ENCODE measurements at places on chromosomes 3 and 15. TPM values are rescaled to one million over a fixed set of nuclear protein-coding genes. Genes with fewer than 3 reads are reported as not detected.

GABRB3 gene
- total RNA-seq = 0.17 TPM

ALG1L2 gene
- not detected for total RNA-seq

ACOX2 gene
- not detected for total RNA-seq

GATA2 gene
- not detected for total RNA-seq

SLC12A1 gene
- not detected for total RNA-seq

ACTC1 gene
- not detected for total RNA-seq

DNA sequence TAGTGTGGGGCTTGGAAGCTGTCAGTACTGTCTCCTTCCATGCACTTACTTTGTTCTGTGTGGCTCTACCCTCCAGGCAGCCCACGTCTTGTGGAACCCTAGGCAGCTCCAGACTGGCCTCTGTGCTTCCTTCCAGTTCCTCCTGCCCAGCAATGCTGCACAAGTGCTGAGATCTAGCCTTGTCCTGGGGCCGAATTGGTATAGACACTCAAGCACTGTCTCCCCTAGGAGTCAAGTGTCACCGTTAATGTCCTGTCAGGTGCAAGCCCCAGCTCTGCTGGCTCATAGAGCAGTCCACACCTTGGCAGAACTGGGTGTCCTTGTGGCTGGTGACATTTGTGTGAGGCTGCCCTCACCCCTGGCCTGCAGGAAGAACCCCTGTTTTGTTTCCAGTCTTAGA lies 130.1 kb downstream of the EEFSEC start:
- H3K36me3 ChIP-seq = peaks cover 6% of the 10 kb centered on the region
- no peaks in the 10 kb centered on the region for H3K27me3 ChIP-seq
- H3K4me3 ChIP-seq = no peak overlapping the region
- H3K4me1 ChIP-seq = no peaks in the 10 kb centered on the region
- DNase-seq = no peak
- H3K27ac ChIP-seq = no peak overlapping the region

GRCh38 chr15:73395671-73396070 lies 26.9 kb upstream of the HCN4 start:
- H3K36me3 ChIP-seq = no peaks in the 10 kb centered on the region
- no peak overlapping the region for H3K27ac ChIP-seq
- H3K4me1 ChIP-seq = no peaks in the 10 kb centered on the region
- no peak for DNase-seq

- peaks cover 29% of the 10 kb centered on the region for H3K4me1 ChIP-seq
- peak; percentile 40 for DNase-seq
- H3K27me3 ChIP-seq = peaks cover 11% of the 10 kb centered on the region
- H3K4me3 ChIP-seq = no peak overlapping the region
- H3K36me3 ChIP-seq = no peaks in the 10 kb centered on the region
Observed at GRCh38 chr3:101988596-101988995, 139.3 kb downstream of the NFKBIZ start.

GRCh38 chr15:55774113-55774970 lies 31.4 kb upstream of the PRTG start:
- no peaks in the 10 kb centered on the region for H3K36me3 ChIP-seq
- DNase-seq = peak; percentile 54
- no peak overlapping the region for H3K4me3 ChIP-seq
- no peak overlapping the region for H3K27ac ChIP-seq
- H3K27me3 ChIP-seq = peaks cover 10% of the 10 kb centered on the region
- no peaks in the 10 kb centered on the region for H3K4me1 ChIP-seq

DNA sequence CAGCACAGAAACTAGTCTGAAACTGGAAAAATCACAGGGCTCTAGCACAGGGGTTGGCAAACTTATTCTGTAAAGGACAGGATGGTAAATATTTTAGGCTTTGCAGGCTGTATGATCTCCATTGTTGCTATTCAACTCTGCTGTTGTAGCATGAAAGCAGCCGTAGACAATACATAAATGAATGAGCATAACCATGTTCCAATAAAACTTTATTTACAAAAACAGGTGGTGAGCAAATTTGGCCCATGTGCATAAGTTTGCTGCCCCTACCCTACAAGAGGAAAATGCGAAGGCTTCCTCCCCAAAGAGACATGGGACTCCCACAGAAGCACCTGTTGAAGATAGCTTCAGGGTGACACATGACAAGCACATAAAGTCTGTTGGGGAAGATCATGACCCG lies 59.2 kb downstream of the SYNM start:
- no peak overlapping the region for H3K27ac ChIP-seq
- H3K4me3 ChIP-seq = no peak overlapping the region
- peaks cover 16% of the 10 kb centered on the region for H3K4me1 ChIP-seq
- H3K27me3 ChIP-seq = no peaks in the 10 kb centered on the region

DNA sequence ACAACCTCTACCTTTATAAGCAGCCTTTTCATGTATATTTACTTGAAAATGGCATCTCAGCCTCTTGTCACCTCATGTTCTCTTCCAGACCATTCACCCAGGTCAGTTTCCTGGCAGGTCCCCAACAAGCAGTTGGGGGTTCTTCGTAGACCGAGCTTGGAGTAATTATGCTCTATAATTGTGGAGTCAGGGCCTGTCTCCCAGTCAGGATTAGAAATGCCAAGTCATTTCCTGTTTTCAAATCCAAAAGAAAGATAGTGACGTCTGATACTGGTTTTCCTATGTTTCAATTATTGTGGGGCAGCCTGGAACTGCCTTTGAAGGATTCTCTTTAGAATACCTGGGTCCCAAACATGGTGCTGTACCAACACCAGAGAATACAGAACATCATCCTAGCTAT lies 430.6 kb downstream of the MECOM start:
- no peak overlapping the region for H3K27ac ChIP-seq
- H3K27me3 ChIP-seq = peaks cover 3% of the 10 kb centered on the region
- H3K4me3 ChIP-seq = no peak overlapping the region
- no peak for DNase-seq

GRCh38 chr15:72199721-72200212 lies 2.2 kb upstream of the GRAMD2A start:
- H3K36me3 ChIP-seq = peaks cover 63% of the 10 kb centered on the region
- no peak overlapping the region for H3K4me3 ChIP-seq
- H3K27me3 ChIP-seq = peaks cover 11% of the 10 kb centered on the region
- H3K27ac ChIP-seq = no peak overlapping the region

- peaks cover 32% of the 10 kb centered on the region for H3K27me3 ChIP-seq
- H3K4me3 ChIP-seq = no peak overlapping the region
- no peak for DNase-seq
- H3K4me1 ChIP-seq = peaks cover 34% of the 10 kb centered on the region
- no peak overlapping the region for H3K27ac ChIP-seq
Observed at GRCh38 chr3:125137358-125138033, 75.1 kb downstream of the SLC12A8 start.

DNA sequence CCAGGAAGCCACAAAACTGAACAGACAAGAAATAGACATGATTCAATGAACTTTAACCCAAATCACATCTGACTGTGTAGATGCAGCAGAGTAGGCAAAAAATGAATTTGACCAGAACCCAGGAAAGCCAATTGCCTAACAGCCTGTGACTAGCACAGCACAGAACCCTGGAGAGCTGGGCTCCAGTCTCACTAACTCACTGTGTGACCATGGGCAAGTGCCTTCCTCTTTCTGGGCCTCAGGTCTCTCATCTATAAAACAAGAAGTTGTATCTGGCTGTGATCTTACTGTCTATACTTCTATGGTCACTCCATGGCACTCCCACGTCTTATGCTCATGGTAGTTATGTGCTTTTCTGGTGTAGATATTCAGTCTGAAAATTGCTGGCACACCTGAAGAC lies 48.1 kb upstream of the USP3 start:
- no peak overlapping the region for H3K27ac ChIP-seq
- no peaks in the 10 kb centered on the region for H3K36me3 ChIP-seq
- no peak overlapping the region for H3K4me3 ChIP-seq
- peaks cover 5% of the 10 kb centered on the region for H3K4me1 ChIP-seq

DNA sequence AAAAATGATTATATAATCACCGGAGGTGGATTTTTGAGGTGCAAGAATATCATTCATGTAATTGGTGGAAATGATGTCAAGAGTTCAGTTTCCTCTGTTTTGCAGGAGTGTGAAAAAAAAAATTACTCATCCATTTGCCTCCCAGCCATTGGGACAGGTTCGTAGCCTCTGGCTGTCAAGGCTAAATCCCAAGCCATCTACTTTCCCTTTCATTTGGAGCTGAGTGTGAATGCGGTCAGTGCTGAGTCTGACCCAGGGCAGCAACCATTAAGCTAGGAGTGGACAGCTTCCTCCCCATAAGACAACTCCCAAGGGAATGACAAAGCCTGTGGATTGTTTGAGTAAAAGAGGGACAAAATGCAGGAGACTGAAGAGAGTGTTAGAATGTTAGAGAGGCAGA lies 33.6 kb downstream of the PARP14 start:
- no peak overlapping the region for H3K27ac ChIP-seq
- H3K4me3 ChIP-seq = no peak overlapping the region
- no peaks in the 10 kb centered on the region for H3K27me3 ChIP-seq
- no peak for DNase-seq
- peaks cover 61% of the 10 kb centered on the region for H3K36me3 ChIP-seq

- no peak overlapping the region for H3K27ac ChIP-seq
- no peaks in the 10 kb centered on the region for H3K4me1 ChIP-seq
- no peak for DNase-seq
- H3K27me3 ChIP-seq = no peaks in the 10 kb centered on the region
- H3K4me3 ChIP-seq = no peak overlapping the region
Observed at GRCh38 chr3:143720381-143720780, 127.9 kb downstream of the SLC9A9 start.

GRCh38 chr15:71939981-71940588 lies 129.7 kb downstream of the NR2E3 start:
- no peak overlapping the region for H3K4me3 ChIP-seq
- no peak for DNase-seq
- H3K27ac ChIP-seq = no peak overlapping the region

GRCh38 chr3:116005404-116005803 lies 382.1 kb downstream of the GAP43 start:
- DNase-seq = no peak
- no peaks in the 10 kb centered on the region for H3K36me3 ChIP-seq
- no peak overlapping the region for H3K4me3 ChIP-seq
- no peaks in the 10 kb centered on the region for H3K27me3 ChIP-seq

- no peak overlapping the region for H3K4me3 ChIP-seq
- no peaks in the 10 kb centered on the region for H3K27me3 ChIP-seq
- no peaks in the 10 kb centered on the region for H3K4me1 ChIP-seq
- H3K27ac ChIP-seq = no peak overlapping the region
- no peak for DNase-seq
- H3K36me3 ChIP-seq = no peaks in the 10 kb centered on the region
Observed at GRCh38 chr3:171535799-171536198, 75.6 kb upstream of the TNIK start.

DNA sequence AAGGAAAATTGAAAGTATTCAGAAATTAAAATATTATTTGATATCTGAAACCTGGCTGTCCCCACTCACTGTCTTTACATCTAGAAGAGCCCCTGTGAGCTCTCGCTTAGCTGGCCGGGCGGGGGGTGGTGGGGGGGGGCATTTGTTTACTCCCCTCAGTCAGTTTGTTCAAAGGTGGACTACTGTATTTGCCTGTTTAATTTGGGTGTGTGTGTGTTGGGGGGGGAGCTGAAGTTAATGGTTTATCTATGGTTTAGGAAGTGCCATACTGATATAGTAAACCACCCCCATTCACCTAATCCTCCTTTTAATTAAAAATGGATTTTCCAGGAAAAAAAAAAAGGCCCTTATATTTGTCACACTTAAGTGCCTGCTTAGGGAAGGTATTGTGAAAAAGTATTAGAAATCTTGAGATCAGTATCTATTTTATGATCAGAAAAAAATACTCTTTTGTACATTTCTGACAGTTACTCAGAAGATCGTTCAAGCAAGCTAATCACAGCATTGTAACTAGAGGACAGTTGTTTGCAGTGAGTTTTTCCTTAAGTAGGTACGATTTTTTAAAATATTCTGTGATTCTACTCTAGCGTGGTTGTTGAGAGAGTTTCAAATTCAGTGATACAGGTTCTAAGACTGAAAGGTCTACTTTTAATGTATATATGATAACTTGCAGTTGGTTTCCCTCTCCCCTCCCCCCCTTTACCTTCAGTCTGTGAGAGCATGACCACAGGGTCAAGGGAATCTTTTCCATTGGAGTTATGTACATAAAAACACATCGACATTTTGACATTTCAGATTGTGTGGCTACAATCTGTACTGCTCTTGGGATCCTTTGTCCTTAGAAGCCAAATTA lies 8.5 kb downstream of the NR2F2 start:
- no peak overlapping the region for H3K27ac ChIP-seq
- peaks cover 77% of the 10 kb centered on the region for H3K27me3 ChIP-seq
- no peak for DNase-seq
- H3K36me3 ChIP-seq = peaks cover 9% of the 10 kb centered on the region

GRCh38 chr3:61537366-61537765 lies 24.0 kb upstream of the PTPRG start:
- H3K27ac ChIP-seq = no peak overlapping the region
- no peak for DNase-seq
- no peak overlapping the region for H3K4me3 ChIP-seq
- H3K36me3 ChIP-seq = no peaks in the 10 kb centered on the region
- peaks cover 3% of the 10 kb centered on the region for H3K27me3 ChIP-seq

- peak overlapping the region; percentile 84 for H3K4me3 ChIP-seq
- H3K27ac ChIP-seq = peak overlapping the region; percentile 53
- H3K36me3 ChIP-seq = peaks cover 7% of the 10 kb centered on the region
- peaks cover 4% of the 10 kb centered on the region for H3K27me3 ChIP-seq
- peaks cover 9% of the 10 kb centered on the region for H3K4me1 ChIP-seq
Observed at GRCh38 chr3:155805204-155805801, 775 bp downstream of the C3orf33 start.

DNA sequence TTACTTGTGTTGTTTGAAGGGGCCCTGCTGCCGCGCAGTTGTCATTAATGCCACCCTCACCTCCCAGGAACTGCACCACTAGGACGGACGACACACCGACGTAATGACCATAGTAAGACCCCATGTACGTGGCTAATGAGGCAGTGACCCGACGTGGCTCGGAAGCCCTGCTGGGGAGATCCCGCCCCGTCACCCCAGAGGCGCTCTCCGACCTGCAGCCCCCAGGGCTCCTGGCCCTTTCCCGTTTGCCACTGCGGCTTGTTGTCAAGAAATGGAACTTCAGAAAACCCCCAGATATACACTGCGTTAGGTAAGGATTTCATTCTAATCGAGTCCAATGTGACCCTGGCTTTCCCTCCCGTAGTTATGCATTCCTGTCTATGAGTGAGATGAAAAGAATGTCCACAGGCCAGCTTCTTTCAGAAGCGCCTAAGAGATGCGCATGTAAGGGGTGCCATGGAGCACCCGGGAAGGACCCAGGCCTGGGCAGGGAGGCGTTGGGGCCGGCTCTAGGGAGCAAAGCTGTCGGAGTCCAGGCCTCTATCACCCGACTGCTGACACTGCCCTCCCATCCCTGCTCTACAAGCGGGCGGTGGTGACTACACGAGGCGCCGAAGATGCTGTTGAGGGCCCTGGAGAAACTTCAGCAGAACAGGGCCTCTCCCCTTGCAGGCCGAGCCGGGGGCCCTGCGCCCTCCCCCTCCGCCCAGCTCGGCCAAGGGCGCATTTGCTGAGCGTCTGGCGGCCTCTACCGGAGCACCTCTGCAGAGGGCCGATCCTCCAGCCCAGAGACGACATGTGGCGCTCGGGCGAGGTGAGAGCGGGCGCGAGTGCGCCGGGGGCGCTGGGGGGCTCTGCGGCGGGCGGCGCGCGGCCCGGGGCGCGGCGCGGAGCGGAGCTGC lies at the start of gene GABRA5:
GABRA5 (plus strand) TSS at position 765 of the 902 bp plus-strand sequence. CDS start 2,187 bp downstream, outside the sequence.
- DNase-seq = no peak
- no peaks in the 10 kb centered on the region for H3K36me3 ChIP-seq
- no peak within 1 kb of the TSS for H3K27ac ChIP-seq
- H3K4me3 ChIP-seq = no peak within 1 kb of the TSS
- no peaks in the 10 kb centered on the region for H3K4me1 ChIP-seq
- peaks cover 20% of the 10 kb centered on the region for H3K27me3 ChIP-seq
